ENCODE measurements at places on chromosomes 1 and 21.

DNA sequence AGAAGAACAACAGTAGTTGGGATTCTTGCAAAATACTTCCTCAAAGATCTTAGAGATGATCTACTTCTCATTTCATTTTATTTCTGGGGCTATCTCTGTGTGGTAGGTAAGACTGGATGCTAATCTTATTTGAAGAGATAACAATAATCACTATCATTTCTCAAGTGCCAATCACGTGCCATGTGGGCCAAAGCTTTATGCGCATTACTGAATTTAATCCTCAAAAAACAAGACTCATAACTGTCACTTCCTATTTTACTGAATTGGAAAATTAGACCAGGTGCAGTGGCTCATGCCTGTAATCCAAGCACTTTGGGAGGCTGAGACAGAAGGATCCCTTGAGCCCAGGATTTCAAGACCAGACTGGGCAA, 121.7 kb downstream of the KCNN3 start:
- DNase-seq, result no peak

GRCh38 chr1:192038567-192038966, 119.7 kb upstream of the RGS18 start:
- no peak for DNase-seq

DNA sequence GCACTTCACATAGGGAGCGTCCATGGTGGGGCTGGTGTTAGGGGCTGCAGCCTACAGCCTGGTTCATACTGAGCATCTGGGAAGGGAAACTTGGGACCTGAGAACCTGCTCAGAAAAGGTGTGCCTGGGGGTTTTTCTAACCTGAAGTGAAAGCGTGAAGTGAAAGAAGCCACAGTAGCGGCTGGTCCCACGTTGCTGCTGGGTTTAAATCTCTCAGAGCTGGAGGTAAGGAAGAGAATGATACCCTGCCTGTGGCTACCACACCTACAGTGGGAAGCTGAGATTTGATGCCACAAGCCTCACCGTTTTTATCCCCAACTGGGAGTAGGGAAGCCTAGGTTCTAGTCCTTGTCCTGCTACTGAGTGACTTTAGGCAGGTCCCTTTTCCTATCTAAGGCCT, 21.0 kb upstream of the FUCA1 start:
- no peak for DNase-seq

GRCh38 chr1:228156941-228157728, 7.4 kb downstream of the GJC2 start:
- DNase-seq, result no peak

GRCh38 chr21:41770901-41771624, 4.2 kb upstream of the RIPK4 start:
- no peak for DNase-seq

DNA sequence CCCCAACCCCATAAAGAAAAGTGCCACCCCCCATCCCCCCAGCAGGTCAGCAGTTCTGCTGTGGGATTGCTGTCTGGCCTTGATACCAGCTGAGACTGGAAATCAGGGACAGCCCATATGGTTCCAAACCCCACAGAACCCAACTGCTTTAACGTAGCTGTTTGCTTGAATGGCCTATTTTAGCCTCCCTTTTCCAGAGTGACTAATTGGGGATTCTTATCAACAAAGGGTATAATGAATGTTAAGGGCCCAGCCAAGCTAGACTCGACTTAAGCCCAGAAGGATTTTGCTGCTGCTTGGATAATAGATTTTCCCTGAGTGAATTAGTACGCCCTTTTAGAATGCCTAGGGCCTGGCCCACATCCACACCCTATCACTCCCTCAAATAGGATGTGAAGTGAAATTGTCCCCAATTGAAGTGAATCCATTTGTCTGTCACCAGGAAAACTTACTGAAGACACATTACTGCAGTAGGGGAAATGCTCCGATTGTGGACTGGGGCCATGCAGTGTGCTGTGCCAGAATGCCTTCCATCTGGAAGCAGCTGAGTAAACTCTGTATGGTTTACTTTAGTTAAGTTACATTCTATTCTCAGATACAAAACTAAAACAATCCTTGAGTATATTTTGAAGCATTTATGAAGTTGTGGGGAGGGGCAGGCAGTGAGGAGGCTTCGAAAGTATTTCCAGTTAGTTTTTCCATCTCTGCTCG, 156.9 kb downstream of the DHRS3 start:
- no peak for DNase-seq

DNA sequence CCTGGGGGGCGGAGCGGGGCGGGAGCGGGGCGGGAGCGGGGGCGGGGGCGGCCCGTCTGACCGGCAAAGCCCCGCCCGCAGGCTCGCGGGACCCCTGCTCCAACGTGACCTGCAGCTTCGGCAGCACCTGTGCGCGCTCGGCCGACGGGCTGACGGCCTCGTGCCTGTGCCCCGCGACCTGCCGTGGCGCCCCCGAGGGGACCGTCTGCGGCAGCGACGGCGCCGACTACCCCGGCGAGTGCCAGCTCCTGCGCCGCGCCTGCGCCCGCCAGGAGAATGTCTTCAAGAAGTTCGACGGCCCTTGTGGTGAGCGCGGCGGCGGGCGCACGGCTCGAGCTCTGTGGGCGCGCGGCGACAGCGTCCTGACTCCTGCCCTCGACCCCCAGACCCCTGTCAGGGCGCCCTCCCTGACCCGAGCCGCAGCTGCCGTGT, 21.2 kb downstream of the AGRN start:
- DNase-seq, result no peak

- no peak for DNase-seq
Measured at GRCh38 chr1:119010201-119010600, 22.1 kb upstream of the TBX15 start.

- DNase-seq, result no peak
Measured at GRCh38 chr1:64080941-64081562, 122.4 kb upstream of the UBE2U start.

DNA sequence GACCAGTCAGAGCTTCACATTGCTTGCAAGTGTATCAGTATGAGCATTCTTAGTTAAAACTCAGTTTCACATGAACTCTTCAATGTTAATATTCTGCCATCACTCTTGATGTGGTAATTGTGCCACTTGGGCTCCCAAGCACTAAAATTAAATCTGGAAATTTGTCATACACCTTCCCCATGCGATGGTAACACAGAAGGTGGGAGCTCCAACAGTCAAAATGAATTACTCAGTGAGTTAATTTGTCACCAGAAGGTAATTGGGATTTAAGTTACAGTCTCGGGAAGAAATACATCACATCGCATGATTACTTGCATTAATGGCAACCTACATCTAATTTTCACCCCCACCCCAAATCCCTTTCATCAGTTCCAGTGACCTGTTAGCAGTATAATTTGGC, 376.5 kb upstream of the DAB1 start:
- DNase-seq, result no peak

DNA sequence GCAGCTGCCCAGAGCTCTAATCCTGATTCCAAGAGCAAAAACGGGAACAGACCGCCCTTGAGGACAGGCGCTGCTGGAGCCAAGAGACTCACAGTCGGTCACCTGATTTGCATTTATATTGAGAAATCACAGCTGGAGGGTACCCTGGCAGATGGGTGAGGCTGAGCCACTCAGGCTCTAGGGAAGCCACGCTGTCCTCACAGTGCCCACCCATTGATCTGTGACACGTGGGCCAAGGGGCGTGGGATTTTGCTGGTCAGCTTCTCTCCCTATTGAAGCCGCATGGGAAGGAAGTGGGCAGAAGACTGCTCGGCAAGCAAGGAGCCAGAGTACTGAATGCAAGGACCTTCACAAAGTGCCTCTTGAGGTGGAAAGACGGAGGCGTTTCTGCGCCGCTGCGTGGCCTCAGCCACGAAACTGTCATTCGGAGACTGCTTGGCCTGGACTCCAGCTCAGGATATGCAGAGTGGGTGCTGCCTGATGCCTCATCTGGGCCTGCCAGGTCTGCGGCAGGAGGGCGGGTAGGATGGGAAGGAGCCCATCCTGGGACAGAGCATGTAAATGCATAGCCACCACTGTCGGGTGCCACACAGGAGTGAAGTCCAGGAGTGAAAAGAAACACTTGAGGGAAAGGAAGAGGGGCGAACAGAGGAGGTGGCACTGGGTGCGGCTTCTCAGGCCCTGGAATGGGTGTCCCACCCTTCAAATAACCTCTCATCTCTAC, 139.8 kb downstream of the PGBD5 start:
- no peak for DNase-seq

DNA sequence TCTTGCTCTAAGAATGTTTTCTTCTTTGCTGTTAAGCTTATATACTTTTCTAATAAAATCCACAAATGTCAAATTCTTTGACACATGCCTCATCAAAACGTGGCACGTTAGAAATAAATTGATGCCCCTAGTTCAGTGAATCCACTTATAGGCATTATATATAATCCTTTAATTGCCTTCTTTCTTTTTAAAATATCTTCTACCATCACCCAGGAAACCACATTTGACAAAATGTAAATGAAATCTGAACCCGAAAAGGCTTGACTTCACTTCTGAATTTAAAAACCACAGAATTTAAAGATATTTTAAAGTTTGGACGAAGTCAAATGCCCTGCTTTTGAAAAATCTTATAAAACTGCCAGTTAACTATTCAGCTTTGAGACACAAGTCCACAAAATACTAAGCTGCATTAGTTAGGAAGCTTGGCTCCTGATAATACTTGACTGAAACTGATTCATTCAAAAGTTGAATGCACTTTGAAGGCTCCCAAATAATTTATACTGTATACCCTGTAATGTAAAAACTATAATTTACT, 22.4 kb upstream of the KIFAP3 start:
- no peak for DNase-seq

GRCh38 chr1:100773444-100773843, 53.9 kb downstream of the VCAM1 start:
- DNase-seq, result no peak

GRCh38 chr1:41882068-41882477, 36.6 kb downstream of the HIVEP3 start:
- no peak for DNase-seq

DNA sequence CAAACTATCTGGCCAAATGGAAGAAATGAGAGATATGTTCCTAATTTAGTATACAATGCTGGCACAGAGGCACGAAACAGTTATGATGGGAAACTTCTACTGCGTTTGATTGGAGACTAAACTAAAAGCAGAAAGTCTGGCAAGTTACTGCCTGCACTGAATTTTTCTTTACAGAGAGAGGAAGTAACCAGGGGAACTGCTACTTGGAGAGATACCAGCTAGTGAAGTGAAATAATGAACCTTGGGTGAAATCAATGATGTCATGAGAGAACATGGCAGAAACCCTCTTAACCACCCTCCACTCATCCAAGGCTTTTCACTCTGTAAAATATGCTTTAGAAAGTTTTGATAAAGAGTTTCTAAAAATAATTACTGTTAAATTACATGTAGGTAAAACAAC, 29.3 kb downstream of the NIBAN1 start:
- no peak for DNase-seq

- DNase-seq, result no peak
Measured at GRCh38 chr1:203045821-203046594, 19.7 kb downstream of the PPFIA4 start.

DNA sequence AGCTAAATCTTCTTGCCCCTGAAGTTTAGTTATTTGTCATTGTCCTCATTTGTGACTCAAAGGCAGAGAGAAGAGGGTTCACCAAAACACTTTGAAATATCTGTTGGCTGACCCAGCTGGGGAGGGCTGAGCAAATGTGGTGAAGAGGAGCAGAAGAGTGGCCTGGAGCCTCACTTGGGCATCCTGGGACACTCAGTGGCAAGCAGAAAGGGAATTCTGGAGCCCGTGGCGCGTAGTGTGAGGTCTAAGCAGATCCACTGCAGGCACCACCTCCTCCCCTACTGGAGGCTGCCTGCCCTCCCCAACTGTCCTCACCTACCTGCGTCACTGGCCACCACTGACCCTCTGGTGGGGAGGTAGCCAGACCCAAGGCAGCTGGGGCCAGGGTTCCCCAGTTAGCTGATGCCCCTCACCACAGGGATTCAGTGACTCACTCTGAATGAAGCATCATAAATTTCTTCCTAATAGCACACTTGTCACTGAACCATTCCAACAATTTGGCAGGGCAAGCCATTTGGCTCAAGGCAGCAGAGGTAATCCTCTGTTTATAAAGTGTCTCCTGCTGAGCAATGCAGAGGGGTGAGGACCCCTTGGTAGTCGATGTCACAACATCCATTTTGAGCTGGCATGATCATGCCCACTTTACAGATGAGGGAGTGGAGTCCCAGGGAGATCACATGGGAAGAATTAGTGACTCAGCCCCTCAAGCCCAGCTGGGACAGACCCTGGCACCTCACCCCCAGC, 80.3 kb downstream of the NENF start:
- DNase-seq, result no peak

- DNase-seq, result no peak
Measured at GRCh38 chr21:41830764-41831452, 48.2 kb downstream of the PRDM15 start.

GRCh38 chr1:180235502-180236239, 5.6 kb downstream of the LHX4 start:
- no peak for DNase-seq

DNA sequence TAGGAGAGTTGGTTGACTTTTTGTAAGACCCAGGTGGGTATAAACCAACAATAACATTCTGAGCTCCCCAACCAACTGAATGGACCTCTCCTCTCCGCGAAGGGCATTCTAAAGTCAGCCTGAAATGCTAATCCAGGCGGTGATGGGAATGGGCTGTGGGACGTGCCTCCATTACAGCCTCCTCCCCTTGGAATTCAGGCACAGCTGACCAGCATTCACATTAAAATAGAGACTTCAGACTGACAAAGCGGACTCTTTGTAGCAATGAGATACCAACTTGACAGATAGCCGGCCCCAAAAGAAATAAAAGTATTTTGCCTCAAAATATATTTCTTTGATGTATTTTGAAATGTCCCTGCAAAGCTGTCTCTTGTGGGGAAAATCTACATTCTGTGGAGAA, 101.7 kb downstream of the KIF26B start:
- DNase-seq, result no peak

DNA sequence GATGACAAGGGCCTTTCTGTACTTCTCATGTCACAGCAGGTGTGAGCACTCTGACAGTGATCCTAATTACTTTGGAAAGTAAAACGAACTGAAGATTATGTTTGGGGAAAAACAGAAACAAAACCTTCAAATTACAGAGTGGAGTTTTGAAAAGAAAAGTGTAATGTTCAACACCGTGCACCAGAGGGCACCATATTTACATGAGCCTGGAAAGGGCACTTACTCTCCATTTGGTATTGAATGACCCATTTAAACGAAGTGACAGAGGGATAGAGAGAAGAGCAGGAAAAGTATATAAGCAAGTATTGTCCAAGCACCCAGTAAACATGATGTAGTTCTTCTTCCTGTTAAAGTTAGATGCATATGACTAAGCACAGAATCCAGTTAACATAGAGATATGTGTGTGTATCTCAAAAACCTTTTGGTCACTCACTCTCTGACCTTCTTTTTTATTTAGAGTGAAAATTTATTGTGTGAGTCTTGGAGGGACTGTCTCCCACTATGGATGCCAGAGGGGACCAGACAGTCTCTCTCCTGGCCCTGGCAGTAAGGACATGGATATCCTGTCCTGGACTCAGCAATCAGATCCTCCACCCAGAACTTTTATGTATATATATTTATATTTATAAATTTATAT, 3.8 kb upstream of the RGSL1 start:
- DNase-seq, result no peak

Measured in stimulated activated CD8-positive, alpha-beta memory T cell treated with anti-CD3 and anti-CD28 coated beads, Interleukin-7, amount 100 ng/mL, for 1 hour (primary cell).